Left renal pelvis (tissue), 4 donors: ENCODE measurements at places on chromosomes 2 and 18. TPM values are rescaled to one million over a fixed set of nuclear protein-coding genes. Genes with fewer than 3 reads are reported as not detected.

Gene TRAPPC8
- polyA plus RNA-seq = 67.6 TPM

Gene DUSP2
- 7.1 TPM for polyA plus RNA-seq

Gene ZDBF2
- 10.6 TPM for polyA plus RNA-seq

Gene RSAD2
- 5.7 TPM for polyA plus RNA-seq

Gene EPAS1
- polyA plus RNA-seq = 58.5 TPM

DNA sequence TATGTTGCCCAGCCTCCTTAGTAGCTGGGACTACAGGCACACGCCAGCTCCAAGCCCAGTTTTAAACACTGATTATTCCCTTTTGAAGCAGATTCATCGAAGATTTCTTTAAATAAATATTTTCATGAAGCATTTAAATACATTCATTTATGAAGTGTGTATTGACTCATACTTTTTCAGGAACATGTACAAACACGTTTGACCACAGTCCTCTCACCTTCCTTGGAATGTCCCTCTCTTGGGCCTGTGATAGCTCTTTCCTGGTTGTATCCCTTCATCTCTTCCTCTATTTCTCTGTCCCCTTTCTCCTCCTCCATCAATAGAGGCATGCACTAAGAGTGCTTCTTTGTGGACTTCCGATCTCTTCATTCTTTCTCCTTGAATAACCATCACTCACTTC lies 2.5 kb downstream of the PSTPIP2 start:
- no peak for DNase-seq

- DNase-seq = no peak
These were observed 43.5 kb downstream of the CYP27C1 start for GRCh38 chr2:127176371-127177311.

DNA sequence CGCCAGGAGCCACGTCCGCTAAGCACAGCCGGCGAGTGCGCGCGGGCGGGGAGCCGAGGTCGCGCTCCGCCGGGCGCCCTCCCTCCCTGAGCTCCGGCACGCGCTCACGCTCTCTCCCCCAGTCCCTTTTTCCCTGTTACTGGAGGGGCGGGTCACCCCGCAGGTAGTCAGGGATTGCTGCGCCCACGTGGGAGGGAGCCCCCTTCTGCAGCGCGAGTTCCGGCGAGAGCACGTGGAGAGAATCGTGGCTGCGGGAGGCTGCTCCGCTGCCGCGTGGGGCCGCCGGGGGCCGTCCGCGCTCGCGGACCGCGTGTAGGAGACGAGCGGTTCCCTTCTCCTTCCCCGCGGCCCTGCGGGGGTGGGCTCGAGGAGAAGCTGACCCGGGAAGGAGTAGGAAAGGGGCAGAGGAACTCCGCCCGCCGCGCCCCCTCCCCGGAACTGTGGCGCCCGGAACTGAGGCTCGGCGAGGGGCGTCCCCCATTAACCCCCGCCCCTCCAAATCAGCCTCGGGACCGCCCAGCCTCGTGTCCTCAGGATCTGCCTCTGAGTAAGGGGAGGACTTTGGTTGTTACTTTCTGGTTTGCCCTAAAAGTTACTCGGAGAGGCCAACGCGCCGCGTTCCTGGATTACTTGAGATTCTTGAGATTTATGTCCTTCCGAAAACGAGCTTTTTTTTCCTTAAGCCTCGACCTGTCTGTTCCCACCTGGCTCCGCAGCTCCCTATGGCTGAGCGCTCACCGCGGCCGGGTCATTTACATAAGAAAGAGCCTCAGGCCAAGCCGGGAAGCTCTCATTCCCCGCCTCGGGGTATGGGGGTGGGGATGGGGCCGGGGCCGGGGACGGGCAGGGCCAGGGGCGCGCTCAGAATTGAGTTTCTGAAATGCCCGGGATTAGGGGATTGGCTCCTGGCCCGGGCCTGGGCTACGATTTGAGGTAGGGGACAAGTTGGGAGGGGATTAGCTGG lies 1.1 kb downstream of the HK2 start:
- DNase-seq = peak; percentile 35

GRCh38 chr2:186977433-186978045 lies 128.6 kb upstream of the ZSWIM2 start:
- no peak for DNase-seq
